Stimulated activated CD8-positive, alpha-beta memory T cell treated with anti-CD3 and anti-CD28 coated beads, Interleukin-15, amount 100 ng/mL, for 48 hours (primary cell): ENCODE measurements at places on chromosomes 12 and 14.

- DNase-seq: no peak
Observed at GRCh38 chr14:50055461-50056228, 60.7 kb downstream of the VCPKMT start.

DNA sequence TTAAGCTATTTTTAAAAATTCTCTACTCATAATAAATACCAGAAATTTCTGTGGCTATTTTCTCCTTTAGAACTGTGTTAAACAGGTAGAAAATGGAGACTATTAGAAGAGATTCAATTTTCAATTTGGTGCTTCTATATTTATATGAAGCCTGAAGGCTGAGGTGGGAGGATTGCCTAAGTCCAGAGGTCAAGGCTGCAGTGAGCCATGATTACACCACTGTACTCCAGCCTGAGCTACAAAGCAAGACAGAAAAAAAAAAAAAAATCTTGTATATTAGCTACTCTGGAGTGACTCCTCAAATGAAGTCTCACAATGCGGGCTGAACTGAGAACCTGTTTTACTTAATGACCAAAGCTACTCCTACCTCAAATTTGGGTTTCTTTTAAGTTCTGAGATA, 9.8 kb upstream of the DPF3 start:
- no peak for DNase-seq

GRCh38 chr12:93946542-93947150, 201.7 kb upstream of the PLXNC1 start:
- DNase-seq: no peak

DNA sequence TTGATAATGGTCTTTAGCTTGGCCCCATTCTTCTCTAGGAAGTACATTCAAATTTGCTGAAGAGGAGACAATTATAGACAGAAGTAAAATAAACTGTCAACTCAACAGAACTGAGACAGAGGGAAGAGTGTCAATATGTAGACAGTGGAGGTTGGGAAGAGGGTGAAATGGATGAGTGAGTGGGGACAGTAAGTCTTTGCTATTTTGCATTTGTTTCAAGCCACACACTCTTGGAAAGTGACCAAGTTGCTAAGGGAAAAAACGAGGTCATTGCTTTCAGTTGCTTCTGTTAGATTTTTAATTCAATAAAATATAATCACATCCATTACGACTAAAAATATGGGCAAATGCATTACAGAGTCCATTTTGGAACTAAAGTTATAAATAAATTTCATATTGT, 47.8 kb downstream of the BTBD7 start:
- no peak for DNase-seq

GRCh38 chr12:87807086-87807485, 222.1 kb downstream of the C12orf50 start:
- DNase-seq: no peak

DNA sequence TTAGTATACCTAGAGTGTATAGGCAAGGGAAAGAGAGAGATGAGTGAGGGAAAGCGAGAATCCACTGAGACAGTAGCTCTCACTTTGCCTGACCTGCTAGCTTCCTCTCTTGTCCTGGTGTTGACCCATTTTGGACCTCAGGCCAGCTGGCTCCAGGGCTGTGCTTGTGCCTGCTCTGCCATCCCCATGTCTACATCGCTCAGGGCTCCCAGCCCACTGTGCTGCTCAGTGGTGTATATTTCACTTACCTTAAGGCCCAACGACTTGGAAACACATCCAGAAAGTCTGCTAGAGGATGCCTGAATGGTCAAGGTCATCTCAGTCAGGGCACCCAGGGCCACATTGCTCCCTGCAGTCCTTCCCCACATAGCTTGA, 964 bp upstream of the SERPINA4 start:
- no peak for DNase-seq

GRCh38 chr12:90652280-90652679, 302.7 kb downstream of the CCER1 start:
- DNase-seq: no peak

GRCh38 chr12:57216014-57216911, at the start of gene NXPH4:
Gene NXPH4 (plus strand): TSS chr12:57216794. CDS start chr12:57216970, 176 bp downstream.
- no peak for DNase-seq

DNA sequence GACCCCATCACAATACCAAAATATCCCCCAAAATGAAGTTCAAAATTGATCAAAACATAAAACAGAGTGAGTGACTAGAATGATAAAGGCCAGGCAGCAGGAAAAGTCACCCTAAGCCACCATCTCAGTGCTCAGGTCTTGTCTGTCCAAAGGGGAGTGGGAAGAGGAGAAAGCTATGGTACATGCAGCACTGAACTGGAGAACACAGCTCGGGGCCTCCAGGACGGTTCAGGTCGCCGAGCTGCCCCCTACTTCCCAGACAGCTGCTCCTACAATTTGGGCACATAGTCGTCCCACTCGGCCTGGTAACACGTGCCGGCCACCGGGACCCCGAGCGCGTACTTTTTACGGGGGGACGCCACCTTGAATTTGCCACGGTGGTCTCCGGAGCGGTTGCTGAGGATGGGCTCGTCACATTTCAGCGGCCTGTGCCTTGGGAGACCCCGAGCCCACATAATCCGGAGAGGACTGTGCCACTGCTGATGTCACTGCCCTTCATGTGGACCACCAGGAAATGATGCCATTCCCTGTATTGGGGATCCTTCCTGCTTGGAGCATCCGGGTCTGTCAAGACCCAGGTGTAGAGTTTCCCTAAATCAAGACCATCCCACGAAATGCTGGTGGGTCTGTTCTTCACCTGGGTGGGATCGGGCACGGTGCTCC, 31.6 kb downstream of the AK7 start:
- DNase-seq: no peak

DNA sequence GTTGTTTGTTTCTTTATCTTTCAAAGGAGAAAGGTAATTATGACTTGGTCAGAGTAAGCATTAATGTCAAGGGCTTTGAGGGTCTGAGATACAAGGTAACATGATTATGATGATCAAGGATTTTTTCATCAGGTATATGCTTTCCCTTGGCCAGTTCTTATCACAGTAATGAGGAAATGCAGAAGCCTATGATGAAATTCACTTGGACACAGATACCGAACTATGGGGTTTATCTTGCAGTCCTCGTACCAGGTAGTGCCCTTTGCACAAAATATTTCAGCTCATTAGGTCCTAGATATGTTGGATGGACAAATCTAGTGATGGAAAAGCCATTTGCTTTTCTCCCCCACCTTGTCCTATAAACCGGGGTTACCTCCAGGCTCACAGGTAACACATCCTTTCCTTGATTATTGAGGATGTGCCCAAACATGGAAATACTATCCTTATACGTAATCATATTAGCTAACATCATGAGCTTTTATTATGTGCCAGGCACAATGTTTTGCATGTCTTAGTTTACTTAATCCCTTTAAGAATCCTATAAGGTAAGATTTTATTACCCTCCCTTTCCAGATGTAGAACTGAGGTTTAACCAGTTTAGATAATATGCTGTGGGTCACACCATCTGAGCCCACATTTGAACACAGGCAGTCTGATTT, 7.0 kb upstream of the RASSF3 start:
- no peak for DNase-seq

GRCh38 chr14:99995700-99996356, 69.4 kb upstream of the EVL start:
- peak; percentile 32 for DNase-seq

- DNase-seq: no peak
Observed at GRCh38 chr12:9123781-9124382, 8.2 kb upstream of the A2M start.

- DNase-seq: no peak
Observed at GRCh38 chr12:97306147-97306546, 156.5 kb upstream of the RMST start.
